Right cardiac atrium (tissue), 5 donors: ENCODE measurements at places on chromosomes 1 and 21.
A peak's percentile ranks its signal among the peaks of the same experiment; 100 is the strongest.

- no peak for DNase-seq
These were observed 53.9 kb downstream of the YARS1 start for GRCh38 chr1:32763221-32763620.

DNA sequence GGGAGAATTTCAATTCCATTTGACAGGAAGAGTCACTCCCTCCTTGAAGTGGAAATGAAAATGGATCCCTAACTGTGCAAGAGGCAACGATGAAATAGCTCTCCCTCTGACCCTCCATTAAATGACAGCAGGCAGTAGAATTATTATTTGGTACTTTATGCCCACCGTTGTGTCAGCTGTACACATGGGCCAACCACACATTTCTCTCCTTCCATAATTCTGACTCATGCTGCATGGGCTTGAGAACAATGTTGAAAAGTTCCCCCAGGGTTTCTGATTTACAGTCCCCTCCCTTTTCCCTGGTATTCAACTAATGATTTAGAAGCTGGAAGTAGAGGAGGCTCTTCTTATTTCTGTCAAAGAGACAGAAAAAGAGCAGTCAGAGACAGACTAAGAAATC lies 103.5 kb downstream of the RGS7 start:
- no peak for DNase-seq

GRCh38 chr1:29225361-29225760 lies 5.4 kb downstream of the MECR start:
- DNase-seq, result no peak

DNA sequence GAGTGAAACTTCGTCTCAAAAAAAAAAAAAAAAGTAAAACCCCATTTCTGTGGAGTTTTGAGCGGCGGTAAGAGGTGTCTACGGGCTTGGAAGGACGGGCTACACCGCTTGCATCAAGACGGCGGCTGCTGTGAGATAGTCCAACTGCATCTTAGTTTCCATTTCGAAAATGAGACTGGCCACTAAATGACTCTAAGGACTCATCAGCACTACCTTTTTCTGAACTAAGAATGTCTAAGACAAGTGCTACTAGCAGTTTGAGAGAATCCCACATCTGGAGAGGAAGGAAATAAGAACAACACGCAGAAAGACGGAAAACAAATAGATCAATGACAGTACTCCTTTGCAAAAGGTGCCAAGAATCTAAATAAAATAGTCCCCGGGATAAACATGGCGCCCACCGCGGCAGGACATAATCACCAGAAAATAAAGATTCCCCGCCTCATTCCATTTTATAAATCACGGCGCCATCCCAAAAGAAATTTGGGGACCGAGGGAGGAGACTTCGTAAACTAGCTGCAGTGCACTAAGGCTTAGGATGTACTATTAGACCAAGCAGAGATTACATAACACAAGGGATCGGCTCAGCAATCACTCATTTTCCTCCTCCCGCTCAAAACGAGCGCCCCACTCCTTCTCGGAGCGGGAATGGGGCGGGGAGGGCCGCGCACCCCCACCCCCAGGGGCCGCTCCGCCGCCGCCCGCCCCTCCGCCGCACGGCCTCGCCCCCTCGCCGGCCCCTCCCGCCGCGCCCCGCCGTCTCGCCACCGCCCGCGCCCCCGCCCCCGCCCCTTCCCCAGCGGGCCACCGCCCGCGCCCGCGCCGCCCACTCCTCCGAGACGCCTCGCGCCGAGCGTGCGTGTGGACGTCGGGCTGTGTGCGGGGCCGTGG lies 1.1 kb downstream of the POGZ start:
- DNase-seq, result peak; percentile 78

GRCh38 chr1:198701250-198701649 lies 62.4 kb downstream of the PTPRC start:
- no peak for DNase-seq

GRCh38 chr21:44785620-44786335 lies 15.8 kb downstream of the UBE2G2 start:
- no peak for DNase-seq

DNA sequence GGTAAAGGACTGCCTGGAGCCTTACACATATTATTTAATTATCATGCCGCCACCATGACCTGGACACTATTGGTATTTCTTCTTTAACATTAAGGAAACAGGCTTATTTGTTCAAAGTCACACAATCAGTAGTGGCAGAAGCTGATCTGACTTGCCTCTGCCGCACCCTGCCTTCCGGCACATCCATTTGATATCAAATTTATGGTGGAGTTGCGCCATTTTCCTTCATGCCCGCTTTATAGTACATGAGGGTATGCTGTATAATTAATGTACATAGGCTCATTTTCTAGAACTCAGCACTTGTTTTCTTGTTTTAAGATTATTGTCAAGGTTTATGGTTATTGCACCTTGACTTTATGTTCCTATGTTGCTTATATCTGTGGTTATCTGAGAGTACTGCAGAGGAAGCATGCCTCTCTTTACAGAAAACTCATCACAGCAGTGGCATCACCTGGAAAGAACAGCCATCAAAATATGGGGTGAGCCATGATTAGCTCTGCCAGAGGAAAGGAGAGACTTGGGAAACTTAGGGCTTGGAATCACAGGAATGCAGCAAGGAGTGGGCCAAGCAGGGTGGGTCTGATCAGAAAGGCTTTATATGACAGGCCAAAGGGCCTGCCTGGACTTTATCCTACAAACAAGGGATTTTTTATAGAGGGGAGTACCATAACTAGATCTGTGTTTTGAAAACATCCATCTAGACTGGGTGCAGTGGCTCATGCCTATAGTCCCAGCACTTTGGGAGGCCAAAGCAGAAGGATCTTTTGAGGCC lies 72.2 kb upstream of the GJB5 start:
- no peak for DNase-seq

- no peak for DNase-seq
These were observed 763 bp downstream of the AUNIP start for GRCh38 chr1:25858494-25858893.

GRCh38 chr1:86994061-86994460 lies 79.6 kb downstream of the HS2ST1 start:
- no peak for DNase-seq

- peak; percentile 76 for DNase-seq
These were observed 439.6 kb upstream of the USP24 start for GRCh38 chr1:55654750-55655149.

- DNase-seq, result no peak
These were observed 15.6 kb downstream of the METTL18 start for GRCh38 chr1:169779150-169779549.

DNA sequence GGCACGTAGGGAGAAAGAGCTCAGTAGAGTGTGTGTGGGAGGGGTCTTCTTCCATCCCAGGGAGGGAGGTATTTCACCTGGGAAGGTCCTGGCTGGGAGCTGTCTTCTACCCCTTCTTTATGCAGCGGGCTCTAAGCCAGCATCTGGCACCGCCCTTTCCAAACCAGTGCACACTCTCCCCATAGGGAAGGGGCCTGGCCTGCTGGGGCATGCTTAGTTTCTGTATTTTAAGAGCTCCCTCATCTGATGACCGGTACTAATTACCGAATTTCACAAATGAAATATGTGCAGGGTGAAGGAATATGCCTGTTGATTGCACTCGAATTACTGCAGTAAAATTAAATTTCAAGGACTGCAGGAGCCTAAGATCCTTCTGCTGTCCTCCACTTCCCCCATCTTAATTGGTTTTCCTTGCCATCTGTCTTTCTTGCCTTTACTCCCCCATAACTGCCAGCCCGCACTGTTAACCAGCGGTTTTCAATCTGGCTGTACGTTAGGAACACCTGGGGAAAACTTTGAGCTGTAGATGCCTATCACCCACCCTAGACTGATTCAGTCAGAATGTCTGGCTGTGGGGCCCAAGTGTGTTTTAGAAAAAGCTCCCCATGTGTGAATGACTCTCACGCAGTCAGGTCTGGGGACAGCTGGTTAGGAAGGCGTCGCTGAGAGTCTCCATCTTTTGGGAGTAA lies 20.1 kb downstream of the GALNT2 start:
- no peak for DNase-seq

DNA sequence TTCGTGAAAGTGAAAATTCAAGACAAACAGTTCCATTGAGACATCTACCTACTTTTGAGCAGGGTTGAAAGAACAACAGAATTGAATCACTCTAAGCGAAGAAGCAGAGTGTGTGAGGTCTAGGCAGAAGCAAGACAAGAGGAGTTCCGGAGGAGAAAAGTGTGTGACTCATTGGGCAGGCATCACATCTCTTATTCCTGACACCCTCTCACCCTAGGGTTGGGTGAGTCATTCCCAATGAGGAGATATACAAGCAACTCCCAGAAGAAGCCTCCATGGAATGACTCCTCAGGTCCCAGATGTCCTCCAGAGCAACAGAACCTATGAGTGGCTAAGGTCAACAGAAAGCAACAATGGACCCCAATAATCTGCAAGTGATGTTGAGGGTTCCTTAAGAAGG lies 138.1 kb downstream of the TPR start:
- no peak for DNase-seq

GRCh38 chr21:28464988-28465387 lies 527.7 kb downstream of the LTN1 start:
- no peak for DNase-seq

DNA sequence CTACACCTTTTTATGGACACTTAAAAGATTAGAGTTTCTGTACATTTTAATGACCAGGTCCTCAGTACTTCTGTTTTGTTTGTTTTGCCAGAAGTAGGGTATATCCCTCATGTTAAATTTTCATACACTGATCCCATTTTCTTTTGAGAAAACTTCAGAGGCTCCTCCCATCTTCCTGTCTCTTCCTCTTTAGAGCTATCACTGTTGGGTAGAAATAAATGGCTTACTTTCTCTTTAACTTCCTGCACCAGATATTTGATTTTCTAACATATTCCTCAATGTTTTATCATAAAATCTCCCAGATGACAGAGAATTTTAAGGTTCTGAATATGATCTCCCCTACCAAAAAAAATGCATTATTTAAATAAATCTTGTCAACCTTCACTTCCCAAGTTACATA lies 23.4 kb downstream of the VAV3 start:
- DNase-seq, result no peak

- DNase-seq, result peak; percentile 91
These were observed at the start of gene VPS72 for GRCh38 chr1:151189637-151190445. Gene VPS72 (minus strand): TSS chr1:151190197. CDS start chr1:151190121, 76 bp downstream.

GRCh38 chr1:54865238-54866073 lies 21.5 kb downstream of the DHCR24 start:
- no peak for DNase-seq

DNA sequence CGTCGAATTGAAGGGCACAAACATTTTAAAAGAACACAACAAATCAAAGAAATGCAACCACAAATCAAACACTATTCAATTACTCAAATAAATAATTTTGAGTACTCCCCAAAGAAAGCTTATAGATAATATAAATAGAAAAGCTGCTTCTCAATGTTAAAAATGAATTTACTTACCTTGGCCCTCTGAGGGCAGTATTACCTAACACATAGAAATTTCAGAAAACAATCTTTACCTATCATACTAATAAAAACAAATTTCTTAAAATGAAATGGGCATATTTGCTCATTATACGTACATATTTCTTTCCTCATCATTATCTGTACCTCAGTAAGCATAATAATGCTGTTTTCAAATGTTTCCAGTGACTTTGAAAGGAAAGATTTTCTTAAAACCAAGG lies 141.8 kb downstream of the AKT3 start:
- no peak for DNase-seq

- no peak for DNase-seq
These were observed 45.9 kb downstream of the WDR4 start for GRCh38 chr21:42833439-42833815.

- DNase-seq, result no peak
These were observed 94.4 kb downstream of the DNM3 start for GRCh38 chr1:171935664-171936063.

- no peak for DNase-seq
These were observed 3.4 kb downstream of the OR2T11 start for GRCh38 chr1:248631354-248632008.

- DNase-seq, result no peak
These were observed 653.4 kb downstream of the KIF26B start for GRCh38 chr1:245807954-245808719.

GRCh38 chr1:151047925-151048644 lies 534 bp downstream of the C1orf56 start:
- DNase-seq, result peak; percentile 79

GRCh38 chr1:73765551-73766233 lies 432.3 kb downstream of the LRRIQ3 start:
- no peak for DNase-seq

DNA sequence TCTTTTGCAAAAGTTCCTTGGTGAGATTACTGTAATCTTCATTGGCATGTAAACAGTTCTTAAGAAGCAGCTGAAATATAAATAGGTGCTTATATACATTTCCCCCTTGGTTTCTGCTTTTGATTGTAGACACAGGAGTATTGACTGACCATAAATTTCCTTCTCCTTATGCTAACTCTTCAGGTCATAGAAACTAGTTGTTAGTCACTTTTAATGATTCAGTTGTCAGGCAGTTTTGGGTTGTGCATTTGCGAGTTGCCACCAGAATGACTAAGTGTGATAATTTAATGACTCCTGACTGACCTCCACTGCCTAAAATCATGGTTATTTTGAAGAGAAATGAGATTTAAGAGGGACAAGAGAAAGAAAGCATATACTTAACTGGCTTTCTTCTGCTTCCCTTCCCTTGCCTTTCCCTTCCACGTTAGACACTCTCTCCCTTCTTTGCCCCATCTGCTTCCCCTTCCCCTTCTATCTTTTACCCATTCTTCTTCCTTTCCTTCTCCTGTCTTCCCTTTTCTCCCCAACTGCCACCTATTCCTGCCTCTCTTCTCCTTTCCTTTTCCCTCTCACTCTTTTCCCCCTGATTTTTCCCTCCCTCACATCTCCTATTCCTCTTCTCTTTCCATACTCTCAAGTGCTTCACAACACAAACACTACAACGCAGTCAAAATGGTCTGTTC lies 12.3 kb downstream of the ZMPSTE24 start:
- DNase-seq, result no peak

DNA sequence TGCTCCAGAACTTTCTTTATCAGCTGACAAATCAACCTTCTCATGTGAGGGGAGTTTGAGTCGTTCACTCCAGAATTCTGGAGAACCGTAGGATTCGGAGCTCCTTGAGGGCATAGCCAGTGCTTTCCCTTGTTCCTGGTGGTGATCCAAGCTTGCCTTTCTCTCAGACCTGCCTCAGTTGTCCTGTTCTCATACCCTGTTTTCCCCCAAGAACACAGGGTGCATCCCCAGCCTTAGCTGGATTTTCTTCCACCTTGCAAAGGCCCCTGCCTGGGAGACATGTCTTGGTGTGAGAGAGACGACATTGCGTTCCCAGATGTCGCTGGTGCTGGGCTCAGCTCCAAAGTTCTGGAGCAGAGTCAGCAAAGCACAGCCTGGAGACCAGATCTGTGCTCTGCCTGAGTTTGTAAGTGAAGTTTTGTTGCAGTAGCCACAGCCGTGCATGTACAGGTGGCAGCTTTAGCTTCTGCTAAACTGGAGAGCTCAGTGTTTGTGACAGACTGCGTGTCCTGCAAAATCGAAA lies 40.0 kb downstream of the ABCG1 start:
- no peak for DNase-seq
